ENCODE measurements at places on chromosomes 1 and 21.
A peak's percentile ranks its signal among the peaks of the same experiment; 100 is the strongest.

DNA sequence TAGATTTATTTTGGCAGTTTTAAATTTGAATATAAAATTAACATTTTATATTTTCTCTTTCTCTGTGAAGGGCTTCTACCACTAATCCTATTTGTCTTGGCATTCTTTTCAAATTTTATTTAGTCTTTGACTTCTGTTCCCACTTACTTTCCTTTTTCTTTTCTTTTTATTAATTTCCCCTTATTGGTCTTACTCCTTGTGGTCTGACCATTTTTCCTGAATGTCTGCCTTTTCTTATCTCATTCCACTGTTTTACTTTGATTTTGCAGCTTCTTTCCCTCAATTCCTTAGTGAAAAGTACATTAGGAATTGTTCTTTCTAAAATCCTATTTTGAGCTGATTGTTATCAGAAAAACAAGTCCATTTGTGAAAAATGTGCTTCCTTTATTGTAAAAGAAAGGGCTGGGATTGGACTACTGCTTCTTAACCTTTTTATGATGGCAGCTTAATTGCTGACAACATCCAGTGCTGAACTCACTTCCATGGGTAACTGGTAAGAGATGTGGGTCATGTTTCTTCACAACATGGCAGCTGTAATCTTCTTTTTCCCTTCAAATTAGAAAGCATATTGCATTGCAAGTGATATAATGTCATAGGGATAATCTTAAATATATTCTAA lies 284.6 kb downstream of the DNM3 start:
- DNase-seq, result no peak

DNA sequence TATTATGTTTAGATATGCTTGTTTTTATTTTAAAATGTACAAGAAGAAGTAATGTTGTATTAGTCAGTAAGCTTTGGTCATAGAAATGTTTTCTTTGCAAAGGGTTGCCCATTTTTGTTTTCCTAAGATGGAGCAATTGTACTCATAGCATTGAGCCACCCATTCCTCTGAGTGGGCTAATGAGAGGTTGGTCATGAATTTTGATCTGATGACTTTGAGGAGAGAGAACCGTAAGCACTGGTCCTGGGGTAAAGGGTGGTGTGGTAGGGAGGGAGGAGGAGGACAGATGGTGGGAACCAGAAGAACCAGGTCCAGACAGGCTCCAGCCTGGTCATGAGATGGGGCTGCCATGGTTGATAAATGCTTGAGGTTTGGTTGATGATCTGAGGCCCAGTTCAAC lies 15.9 kb upstream of the SLC6A9 start:
- no peak for DNase-seq

DNA sequence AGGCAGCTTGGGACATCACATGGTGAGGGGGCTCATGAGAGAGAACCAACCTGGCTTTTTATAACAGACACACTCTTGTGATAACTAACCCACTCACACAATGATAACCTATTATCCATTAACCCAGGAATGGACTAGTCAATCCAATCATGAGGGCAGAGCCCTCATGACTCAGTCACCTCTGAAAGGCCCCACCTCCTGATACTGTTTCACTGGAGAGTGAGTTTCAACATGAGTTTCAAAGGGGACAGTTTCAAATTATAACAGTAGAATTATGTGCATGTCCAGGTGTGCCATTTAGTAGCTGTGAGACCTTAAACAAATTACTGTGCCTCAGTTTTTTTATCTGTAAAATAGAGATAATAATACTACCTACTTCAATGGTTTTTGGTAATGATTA lies 47.6 kb upstream of the PPP2R5A start:
- no peak for DNase-seq

DNA sequence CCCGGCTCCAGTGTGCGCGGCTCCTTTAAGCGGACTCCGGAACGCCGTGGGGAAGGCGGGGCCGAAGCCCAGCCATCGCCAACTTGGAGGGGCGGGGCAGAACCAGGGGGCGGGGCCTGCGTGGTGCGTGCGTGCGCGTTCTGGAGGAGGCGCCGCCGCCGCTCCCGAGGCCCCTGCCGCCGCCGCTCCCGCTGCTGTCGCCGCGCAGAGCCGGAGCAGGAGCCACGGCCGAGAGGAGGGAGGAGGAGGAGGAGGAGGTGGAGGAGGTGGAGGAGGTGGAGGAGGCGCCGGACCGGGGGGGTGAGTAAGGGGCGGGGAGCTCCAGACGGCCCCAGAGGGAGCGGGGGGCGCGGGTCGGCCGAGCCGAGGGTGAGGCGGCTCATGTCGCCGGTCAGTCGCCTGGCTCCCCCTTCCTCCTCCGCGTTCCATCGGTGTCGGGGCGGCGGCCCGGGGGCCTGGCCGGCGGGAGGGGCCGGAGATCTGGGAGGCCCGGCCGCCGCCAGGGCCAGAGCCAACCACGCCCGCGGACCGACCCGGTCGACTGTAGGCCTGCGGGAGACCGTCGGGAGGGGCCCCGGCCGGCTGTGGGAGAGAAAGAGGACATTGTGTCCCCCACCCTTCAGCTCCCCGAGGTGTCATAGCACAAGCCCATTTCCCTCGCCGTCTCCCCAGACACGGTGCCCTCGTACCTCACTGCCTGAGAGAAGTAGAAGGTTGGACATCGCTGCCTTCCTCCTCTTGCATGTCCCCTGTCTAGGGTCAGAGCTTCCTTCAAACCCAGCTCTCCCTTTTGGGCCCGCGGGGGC lies at the start of gene RAP1A:
Gene RAP1A, plus strand, starts transcription at position 155 of the 806 bp plus-strand sequence. CDS start 71,572 bp downstream, outside the sequence.
- peak; percentile 87 for DNase-seq

GRCh38 chr1:149843431-149844041 lies 55.8 kb upstream of the BOLA1 start:
- no peak for DNase-seq

DNA sequence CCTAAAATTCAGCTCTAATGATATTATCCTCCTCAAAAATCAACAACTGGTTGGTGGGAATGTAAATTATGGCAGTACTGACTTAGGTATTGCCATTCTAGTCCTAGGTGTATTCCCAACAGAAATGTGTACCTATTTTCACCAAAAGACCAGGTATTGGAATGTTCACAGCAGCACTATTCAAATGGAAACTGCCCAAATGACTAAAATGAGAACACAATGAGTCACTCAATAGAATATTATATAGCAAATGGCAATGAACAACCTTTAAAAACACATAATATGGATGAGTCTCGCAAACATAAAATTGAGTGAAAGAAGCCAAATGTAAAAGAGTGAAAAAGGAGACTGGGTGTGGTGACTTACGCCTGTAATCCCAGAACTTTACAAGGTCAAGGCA lies 44.9 kb downstream of the GADD45A start:
- no peak for DNase-seq

DNA sequence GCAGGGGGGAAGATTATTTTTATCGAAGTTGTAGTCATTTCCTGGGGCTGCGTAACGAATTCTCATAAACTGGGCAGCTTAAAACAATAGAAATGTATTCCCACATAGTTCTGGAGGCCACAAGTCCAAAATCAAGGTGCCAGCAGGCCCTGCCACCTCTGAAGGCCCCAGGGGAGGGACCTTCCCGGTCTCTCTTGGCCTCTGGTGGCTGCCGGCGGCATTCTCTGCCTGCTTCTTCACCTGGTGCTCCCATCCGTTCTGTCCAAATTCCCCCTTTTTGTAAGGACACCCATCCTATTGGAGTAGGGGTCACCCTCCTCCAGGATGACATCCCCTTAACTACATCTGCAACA lies 92.8 kb downstream of the PDE9A start:
- DNase-seq, result no peak

GRCh38 chr1:21335750-21336224 lies 45.5 kb upstream of the ECE1 start:
- DNase-seq, result no peak

DNA sequence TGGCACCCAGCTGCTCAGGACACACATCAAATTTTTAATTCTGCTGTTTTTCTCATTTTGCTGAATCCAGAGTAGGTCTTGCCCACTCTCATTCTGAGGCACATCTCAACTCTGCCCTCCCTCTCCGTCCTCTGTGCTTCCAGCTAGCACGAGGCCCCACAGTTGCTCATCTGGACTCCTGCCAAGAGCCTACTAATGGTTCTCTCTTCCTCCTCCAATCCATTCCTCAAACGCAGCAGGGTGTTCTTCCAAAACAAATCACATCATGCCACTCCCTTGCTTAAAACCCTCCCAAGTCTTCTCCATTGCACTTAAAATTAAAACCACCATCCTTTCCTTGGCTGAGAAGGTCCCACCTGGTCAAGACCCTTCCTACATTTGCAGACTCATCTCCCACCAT lies 49.8 kb upstream of the SCAF4 start:
- no peak for DNase-seq

GRCh38 chr1:184685116-184685515 lies 69.5 kb downstream of the EDEM3 start:
- no peak for DNase-seq

GRCh38 chr1:201692555-201693394 lies 136.2 kb upstream of the IPO9 start:
- DNase-seq, result no peak

DNA sequence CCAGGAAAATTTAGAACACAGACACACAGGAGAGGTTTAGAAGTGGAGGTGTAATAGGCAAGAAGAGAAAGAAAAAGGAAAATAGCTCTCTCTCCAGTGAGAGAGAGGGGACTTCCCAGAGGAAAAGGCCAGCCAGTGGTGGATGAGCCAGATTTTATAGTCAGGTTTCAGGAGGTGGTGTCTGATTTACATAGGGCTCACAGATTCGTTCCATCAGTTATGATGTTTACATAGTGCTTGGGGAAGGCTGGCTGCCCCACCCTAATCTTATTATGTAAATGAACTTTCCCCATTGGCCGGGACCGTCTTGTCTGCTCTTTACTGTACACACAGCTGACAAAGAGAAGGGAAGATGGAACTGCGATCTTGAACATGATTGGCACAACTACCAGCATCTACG lies 797.3 kb downstream of the PLA2G4A start:
- DNase-seq, result no peak

DNA sequence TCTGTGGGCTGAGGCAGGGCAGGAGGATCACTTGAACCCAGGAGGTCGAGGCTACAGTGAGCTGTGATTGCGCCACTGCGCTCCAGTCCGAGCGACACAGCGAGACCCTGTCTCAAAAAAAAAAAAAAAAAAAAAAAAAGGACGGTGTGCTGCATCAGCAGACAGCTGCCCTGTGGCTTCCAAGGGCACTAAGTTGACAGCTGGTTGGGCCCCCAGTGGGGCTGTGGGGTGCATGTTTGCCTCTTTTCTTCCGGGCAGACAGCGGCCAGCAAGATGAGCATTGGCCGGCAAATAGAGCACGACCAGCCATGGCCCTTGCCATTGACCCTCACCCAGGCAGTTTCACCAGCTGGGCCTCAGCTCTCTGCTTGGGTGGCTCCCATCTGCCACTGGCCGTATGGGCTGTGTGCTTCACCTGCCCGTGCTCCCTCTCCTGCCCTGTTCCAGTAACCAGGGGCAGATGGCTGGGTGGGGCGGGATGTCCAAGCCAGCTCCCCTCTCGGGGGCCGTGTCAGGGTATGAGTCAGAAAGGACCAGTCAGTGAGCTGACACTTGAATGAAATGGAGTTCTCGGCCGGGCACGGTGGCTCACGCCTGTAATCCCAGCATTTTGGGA lies 12.3 kb upstream of the SLC25A34 start:
- no peak for DNase-seq

- no peak for DNase-seq
These were observed 5.6 kb upstream of the GPR25 start for GRCh38 chr1:200867018-200867811.

DNA sequence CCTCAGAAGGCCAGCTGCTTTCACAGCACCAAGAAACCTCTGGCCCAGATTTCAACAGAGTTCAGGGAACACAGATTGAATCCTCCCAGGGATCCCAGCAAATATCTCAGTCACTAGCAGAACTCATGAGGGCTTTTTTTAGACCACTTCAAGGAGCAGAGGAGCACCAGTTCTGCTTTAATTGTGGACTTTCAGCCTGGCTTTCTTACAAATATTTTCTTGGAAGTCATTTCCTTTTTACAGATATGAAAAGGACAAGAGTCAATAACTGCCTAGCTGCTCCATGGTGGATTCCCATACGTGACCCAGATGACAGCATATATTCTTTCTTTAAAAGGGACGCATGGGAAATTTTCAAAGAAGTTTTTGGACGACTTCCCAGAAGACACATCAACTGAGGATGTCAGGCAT lies 6.4 kb upstream of the LRRC8B start:
- DNase-seq, result no peak

- no peak for DNase-seq
These were observed 805.1 kb upstream of the ADAMTS5 start for GRCh38 chr21:27771938-27772483.

- DNase-seq, result no peak
These were observed 136.9 kb downstream of the CDC7 start for GRCh38 chr1:91637539-91637994.

GRCh38 chr1:46405724-46406123 lies 11.6 kb downstream of the FAAH start:
- no peak for DNase-seq

DNA sequence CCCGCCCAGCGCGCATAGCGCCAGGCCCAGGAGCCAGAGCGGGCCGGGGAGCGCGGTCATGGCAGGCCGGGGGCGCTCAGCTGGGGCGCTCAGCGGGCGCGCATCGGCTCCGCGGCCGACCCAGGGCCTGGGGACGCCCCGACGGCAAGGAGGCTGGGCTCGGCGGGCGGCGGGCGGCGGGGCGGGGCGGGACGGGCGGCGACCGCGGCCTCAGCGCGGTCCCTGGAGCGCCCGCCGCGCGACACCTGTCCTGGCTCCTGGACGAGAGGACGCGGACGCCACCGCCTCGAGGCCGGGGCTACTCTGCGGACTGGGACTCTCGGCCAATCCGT lies 273 bp downstream of the BMP8B start:
- DNase-seq, result no peak
